Motor neuron (in vitro differentiated cells): ENCODE measurements at places on chromosomes 7 and 10. TPM values are rescaled to one million over a fixed set of nuclear protein-coding genes. Genes with fewer than 3 reads are reported as not detected.
A peak's percentile ranks its signal among the peaks of the same experiment; 100 is the strongest.

Gene PRSS37
- total RNA-seq = 0.17 and 0.27 TPM in 2 replicates

Gene ZNF727
- not detected in 2 replicates for total RNA-seq

Gene MRPS24
- total RNA-seq = 205 and 213 TPM in 2 replicates

Gene HGF
- total RNA-seq = 0.57 and 0.92 TPM in 2 replicates

Gene SLC25A28
- total RNA-seq = 31.0 and 35.8 TPM in 2 replicates

Gene NRF1
- 12.2 and 12.4 TPM in 2 replicates for total RNA-seq

Gene DRGX
- total RNA-seq = not detected in 2 replicates

Gene SFXN3
- total RNA-seq = 41.0 and 42.1 TPM in 2 replicates

Gene NET1
- total RNA-seq = 78.8 and 105 TPM in 2 replicates

Gene LBX1
- 1.3 and 1.6 TPM in 2 replicates for total RNA-seq

Gene CALN1
- 0.07 and 0.23 TPM in 2 replicates for total RNA-seq

Gene ATE1
- 33.7 and 35.7 TPM in 2 replicates for total RNA-seq

Gene NRAP
- total RNA-seq = 4.9 and 5.2 TPM in 2 replicates

Gene ARHGAP22
- total RNA-seq = 0.23 and 2.0 TPM in 2 replicates

Gene MYO1G
- 0.34 and 0.52 TPM in 2 replicates for total RNA-seq

Gene SLC18A3
- total RNA-seq = 13.3 and 13.6 TPM in 2 replicates

Gene LRRC61
- 0.54 and 0.68 TPM in 2 replicates for total RNA-seq

Gene NYAP1
- total RNA-seq = 13.8 and 15.7 TPM in 2 replicates

GRCh38 chr7:10799475-10799874 is 174.2 kb upstream of the PHF14 start:
- ATAC-seq = no peak

DNA sequence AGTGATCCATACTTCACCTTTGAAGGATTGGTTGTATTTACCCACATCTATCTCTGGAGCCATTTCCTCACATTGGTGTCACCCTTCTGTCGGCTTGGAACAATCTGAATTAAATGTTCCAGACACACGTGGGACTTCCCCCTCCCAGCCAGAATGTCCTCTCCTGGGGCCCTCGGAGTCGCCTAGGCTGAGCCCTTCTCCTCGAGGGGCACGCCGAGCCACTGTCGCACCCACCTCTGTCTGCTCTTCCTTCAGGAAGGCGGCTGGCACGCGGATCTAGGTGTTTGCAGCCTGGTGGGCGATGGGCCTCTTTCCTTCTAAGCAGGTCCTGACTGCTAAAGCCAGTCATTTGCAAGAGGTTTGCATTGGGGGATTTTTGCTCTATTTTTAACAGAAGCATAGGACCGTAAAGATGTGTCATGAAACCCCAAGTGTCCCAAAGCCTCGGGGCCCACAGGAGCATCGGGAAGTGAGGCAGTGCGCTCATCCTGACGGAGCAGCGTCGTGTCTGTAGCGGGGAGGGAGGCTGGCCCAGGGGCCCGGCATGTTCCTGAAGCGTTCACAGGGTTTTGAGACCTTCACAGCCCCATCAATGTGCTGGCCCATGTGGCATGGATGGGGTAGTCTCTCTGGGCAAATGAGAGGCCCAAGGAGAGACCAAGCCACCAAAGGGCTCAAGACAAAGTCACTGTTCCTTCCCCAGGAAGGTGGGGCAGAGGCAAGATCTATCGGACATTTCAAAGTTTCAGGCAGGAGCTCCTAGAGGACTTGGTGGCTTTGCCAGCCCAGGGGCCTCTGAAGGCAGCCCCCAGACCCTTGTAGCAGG is 86.7 kb downstream of the RGS10 start:
- ATAC-seq = no peak

- ATAC-seq = no peak
These were observed 18.4 kb upstream of the GOLGA7B start for GRCh38 chr10:97831259-97831658.

DNA sequence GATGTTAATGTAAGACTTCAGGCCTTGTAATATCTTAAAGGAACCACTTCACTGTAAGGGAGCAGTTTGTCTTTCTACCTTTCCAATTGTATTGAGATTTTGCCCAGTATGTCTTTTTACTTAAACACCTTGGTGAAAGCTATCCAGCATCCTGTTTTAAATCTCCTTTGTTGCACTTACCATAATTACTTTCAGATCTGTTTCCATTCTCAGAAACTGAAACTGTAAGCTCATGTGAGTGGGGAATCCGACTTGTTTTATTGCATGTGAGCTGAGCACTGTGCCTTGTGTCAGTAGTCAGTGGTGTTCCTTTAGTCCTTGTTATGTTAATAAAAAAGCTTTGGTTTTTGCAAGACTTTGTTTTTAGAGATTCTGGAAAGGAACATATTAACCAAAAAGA is 42.2 kb downstream of the BMPR1A start:
- peak; percentile 34 for ATAC-seq

- ATAC-seq = no peak
These were observed 156.4 kb downstream of the AOAH start for GRCh38 chr7:36567699-36568451.

DNA sequence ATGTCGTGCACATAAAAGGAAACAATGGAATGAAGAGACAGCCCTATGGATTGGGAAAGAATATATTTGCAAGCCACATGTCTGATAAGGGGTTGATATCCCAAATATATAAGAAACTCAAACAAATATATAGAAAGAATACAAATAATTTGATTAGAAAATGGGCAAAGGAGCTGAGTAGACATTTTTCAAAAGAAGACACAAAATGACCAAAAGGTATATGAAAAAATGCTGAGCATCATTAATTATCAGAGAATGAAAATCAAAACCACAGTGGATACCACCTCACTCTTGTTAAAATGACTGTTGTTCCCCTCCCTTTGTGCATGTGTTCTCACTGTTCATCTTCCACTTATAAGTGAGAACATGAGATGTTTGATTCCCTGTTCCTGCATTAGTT is 175.3 kb downstream of the CNTNAP2 start:
- ATAC-seq = no peak

DNA sequence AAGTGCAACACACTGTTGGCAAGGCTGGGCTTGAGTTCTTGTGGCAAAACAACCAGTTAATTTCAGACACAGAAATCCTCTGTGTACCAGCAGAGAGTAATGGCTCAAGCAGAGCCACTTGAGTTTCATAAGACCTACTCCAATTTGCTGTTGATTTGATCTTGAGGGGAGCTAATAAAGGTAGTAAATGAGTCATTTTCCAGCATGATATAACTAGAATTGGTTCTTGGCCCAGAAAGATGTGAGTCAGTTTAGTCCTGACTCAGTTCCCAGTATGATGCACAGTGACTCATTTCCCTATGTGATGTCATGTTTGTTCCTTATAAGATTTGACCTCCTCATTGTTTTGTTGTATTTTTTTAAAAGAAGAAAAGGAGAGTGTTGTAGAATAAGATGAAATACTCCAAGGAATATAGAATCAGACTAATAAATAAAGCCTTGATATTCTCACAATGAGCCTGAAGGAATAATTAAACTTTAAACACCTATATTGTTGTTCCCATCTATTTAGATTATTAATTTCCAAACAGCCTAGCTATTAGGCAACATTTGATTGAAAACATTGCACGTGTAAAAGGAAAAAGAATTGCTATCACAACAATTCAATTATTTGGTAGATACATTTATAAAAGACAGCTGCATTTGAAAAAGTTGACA is 186.2 kb downstream of the REEP3 start:
- ATAC-seq = peak; percentile 90

DNA sequence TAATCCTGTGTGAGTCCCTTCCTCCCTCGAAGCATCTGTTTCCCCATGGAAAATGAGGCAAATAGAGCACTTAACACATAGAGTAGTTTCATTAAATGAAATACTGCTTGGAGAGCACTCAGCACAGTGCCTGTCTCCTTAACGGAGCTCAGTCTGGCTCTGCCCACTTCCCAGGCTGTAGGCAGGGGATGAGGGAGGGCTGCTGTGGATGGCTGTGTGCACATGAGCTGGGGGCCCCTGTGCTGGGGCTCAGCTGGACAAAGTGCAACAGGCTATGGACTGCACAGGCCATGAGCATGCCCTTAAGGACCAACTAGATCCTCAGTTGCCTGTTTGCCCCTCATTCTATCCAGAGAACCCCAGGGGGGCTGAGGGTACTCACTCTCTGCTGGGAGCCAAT is 14.5 kb downstream of the ZCCHC24 start:
- ATAC-seq = no peak

- ATAC-seq = no peak
These were observed 106.0 kb downstream of the UPF2 start for GRCh38 chr10:11936389-11937152.

DNA sequence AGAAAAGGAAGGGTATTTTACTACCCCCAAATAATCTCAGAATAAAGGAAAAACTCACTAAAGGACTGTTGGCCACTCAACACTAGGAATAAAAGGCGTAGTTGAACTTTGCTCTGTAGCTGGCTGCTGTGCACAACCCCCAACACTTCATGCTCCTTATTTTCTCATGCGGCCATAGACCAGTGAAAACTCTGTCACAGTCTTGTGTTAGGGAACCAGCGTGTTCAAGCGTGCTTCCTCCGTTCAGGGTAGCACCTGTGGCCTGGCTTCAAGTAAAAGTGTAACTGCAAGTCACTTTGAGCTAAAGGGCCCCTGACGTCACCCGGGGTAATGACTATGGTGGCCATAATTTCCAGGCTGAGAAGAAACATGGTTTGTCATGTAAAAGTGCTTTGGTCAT is 27.0 kb downstream of the BLNK start:
- no peak for ATAC-seq

- no peak for ATAC-seq
These were observed 379.2 kb upstream of the GHITM start for GRCh38 chr10:83760142-83760541.

DNA sequence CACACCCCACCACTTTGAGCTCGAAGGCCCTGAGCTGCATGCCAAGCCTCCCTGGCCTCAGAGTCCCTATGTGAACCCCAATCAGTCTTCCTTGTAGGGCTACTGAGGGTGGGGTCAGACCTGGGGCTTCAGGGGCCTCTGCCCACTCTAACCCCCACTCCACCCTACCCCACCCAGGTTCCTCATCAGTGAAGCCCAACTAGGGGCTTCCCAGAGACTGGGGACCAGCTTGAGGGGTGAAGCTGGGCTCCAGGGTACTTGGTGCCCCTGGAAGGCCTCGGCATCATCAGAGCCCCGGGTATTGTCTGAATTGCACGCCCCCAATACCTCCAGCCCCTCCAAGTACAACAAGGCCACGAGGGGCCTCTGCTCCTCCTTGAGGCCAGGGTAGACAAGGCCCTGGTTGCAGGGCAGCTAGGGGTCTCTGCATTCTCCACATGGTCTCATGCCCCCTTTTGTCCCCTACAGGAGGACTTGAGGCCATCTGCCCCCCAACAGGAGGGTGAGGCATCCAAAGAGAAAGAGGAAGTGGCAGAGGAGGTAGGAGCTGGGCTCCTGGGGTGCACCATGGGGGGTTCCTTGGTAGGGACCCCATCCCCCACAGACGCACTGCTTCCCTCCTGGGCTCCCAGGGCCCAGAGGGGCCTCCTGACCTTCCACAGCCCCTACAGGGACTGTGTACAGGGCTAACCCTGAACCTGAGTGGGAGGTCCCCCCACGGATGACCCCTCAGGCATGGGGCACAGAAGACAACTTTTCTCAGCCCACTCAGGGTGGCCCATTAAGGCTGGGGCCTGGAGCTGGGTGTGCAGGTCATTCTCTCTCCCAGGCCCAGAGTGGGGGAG is 4.0 kb downstream of the SNCG start:
- ATAC-seq = no peak

DNA sequence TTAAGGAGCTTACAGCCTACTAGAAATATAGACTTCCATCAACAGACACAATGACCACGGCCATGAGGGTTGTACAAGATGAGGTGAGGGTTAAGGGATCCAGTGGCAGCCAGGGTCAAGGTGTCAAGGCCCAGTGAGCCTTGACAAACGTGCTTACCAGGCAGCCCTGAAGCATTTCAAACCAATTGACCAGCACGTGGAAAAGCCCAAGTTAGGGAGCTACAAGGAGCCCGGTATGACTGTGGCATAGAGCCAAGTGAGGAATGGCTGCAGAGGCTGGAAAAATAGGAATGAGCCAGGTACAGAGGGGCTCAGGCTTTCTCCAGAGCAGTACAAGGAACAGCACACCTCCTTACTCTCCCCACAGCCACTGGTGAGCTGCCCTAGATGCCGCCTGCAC is 12.7 kb downstream of the AFAP1L2 start:
- no peak for ATAC-seq

DNA sequence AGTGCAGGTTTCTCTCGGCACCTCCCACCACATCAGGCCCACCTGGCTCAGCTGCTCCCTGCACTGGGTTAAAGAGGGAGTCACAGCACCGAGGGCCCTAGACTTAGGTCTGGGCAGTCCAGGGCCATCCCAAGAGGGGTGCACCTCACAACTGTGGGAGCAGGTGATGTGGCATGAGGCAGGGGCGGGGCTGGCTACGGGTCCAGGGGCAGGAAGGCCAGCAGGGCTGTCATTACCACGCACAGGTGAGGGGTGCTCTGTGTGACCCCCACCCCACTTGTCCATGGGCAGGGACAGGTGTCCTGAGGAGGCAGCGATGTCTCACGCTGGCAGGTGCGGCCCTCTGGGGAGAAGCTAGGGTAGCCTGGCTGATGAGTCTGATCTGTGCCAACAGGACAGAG is 40.5 kb upstream of the DPYSL4 start:
- ATAC-seq = no peak

DNA sequence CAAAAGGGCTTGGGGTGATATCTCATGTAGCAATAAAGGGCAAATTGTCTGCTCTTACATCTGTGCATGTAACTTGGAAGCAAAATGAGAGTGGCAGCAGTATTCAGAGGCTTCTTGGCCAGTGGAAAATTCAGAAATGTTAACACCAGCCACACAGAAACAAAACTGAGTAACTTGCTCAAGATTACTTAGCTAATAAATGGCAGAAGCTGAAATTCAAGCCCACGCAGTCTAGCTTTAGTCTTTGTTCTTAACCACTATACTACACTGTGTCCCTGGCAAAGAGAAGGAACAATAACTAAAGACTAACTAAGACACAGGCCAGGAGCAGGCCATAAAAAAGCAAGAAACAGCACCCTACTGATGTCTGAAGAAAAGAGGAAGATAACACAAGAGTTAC is 185.9 kb upstream of the ASAH2 start:
- ATAC-seq = no peak

GRCh38 chr7:127845522-127846214 is 185.6 kb downstream of the LRRC4 start:
- no peak for ATAC-seq

DNA sequence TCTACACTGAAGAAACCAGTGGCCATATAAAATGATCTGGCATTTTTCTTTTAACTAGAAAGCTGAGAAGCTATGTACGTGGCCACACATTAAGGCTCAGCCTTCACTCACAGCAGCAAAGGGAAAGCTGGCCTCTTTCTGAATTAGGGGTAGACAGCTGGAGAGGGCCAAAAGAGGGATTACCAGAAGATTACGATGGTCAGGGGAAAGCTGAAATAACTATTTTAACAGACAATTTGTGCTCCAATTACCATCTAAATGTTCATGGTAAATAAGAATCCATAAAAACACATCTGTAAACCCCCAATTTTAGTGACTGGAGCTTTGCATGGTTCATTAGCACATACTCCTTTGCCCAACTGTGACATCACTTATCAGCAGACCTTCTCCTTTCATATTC is 314.3 kb downstream of the HPSE2 start:
- no peak for ATAC-seq

- ATAC-seq = no peak
These were observed 68.4 kb upstream of the ADO start for GRCh38 chr10:62736168-62736546.

DNA sequence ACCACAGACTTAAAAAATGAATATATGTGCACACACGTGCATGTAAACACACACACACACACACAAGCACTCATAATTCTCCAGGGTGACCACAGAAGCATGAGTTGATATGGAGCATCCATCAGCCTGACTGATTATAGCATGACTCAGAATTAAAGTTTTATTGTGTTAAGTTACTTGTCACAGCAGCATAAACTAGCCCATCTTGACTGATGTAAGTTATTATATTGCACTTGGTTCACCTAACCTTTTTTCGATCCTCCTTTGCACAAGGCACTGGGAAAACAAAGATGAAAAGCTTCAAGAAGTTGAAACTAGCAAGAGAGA is 18.8 kb upstream of the SLC35G1 start:
- ATAC-seq = no peak
